ENCODE measurements at places on chromosomes 6 and 20.
A peak's percentile ranks its signal among the peaks of the same experiment; 100 is the strongest.

DNA sequence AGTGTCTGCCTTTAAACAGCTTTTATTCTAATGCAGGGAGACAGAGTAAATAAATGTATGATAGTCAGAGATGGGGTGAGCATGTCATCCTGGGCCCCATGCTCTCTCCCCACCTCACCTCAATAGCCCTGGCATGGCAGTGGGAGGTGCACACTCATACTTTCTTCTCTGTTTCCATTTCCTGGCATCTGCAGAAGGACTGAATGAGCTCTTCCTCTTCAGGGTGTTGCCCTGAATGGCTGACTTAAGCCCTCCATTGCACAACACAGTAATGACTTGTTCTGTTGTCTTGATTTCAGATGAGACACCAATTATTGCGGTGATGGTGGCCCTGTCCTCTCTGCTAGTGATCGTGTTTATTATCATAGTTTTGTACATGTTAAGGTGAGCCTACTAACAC is 57.0 kb upstream of the GNRH2 start:
- peak; percentile 76 for DNase-seq

- no peak for DNase-seq
Observed at GRCh38 chr20:33675136-33675959, 1.1 kb upstream of the NECAB3 start.

DNA sequence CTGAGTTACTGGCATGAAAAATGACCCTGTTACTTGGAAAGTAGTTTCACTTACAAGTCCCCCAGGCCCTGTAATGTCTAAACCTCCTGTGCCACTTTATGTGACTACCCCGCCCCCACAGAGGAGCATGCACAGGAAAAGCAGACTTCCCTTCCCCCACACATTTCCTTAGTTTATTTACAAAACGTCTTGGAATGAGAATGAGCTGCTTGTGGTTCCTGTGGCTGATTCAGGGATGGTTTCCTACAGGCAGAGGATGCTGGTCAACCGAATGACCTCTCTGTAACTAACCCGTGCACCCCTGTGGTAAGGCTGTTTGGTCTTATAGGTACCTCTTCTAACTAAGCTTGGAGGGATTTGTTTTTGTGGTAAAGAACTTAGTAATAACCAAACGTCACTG is 28.5 kb downstream of the RSPO3 start:
- peak; percentile 96 for DNase-seq

GRCh38 chr6:134934793-134935485 is 15.0 kb downstream of the ALDH8A1 start:
- DNase-seq = no peak

DNA sequence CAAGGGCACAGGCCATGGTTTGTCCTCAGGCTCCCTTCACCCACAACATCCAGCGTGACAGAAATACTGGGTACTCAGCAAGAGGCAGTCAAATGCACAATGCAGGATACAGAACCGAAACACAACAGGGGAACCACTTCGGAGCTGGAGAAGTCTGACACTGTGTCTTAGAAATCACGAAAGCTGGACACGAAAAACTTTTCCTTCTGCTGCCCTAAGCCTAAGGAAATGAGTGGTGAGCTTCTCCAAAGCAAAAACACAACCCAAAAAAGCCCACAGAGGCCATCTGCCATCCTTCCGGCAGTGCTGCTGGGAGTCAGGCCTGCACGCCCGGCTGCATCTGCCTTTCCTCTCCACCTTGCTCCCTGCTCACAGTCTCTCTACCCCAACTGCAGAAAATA is 106.3 kb downstream of the SLC23A2 start:
- DNase-seq = no peak

- peak; percentile 1 for DNase-seq
Observed at GRCh38 chr6:67131827-67132226, 1424.8 kb upstream of the EYS start.

GRCh38 chr20:45842169-45842812 is 8.7 kb downstream of the SNX21 start:
- DNase-seq = peak; percentile 68

GRCh38 chr6:31081872-31082271 is 30.5 kb downstream of the C6orf15 start:
- no peak for DNase-seq

GRCh38 chr6:91082311-91082832 is 495.5 kb upstream of the MAP3K7 start:
- DNase-seq = peak; percentile 50

GRCh38 chr6:7137335-7138045 is 29.7 kb downstream of the RREB1 start:
- DNase-seq = peak; percentile 73

Measured in iris pigment epithelial cell (primary cell).